Stimulated activated CD4-positive, alpha-beta T cell treated with anti-CD3 and anti-CD28 coated beads, Interleukin-15, amount 100 ng/mL, for 24 hours (primary cell): ENCODE measurements at places on chromosomes 3 and 15.

GRCh38 chr15:56475351-56475750 lies 10.4 kb upstream of the MNS1 start:
- DNase-seq, result no peak

- DNase-seq, result no peak
Observed at GRCh38 chr15:84603630-84604379, 3.0 kb downstream of the ZSCAN2 start.

- peak; percentile 57 for DNase-seq
Observed at GRCh38 chr3:5021116-5022092, 42.2 kb downstream of the BHLHE40 start.

DNA sequence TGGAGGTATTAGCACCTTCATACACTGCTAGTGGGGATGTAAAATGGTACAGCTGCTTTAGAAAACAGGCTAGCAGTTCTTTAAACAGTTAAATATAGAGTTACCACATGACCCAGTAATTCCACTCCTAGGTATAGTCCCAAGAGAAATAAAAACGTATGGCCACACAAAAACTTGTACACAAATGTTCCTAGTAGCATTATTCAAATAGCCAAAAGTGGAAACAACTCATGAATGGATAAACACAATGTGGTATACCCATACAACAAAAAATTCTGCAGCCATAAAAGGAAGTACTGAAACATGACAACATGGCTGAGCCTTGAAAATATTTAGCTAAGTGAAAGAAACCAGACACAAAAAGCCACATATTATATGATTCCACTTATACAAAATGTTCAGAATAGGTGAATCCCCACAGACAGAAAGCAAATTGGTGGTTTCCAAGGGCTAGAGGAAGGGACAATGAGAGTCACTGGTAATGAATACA lies 40.8 kb upstream of the KLF13 start:
- DNase-seq, result no peak

- DNase-seq, result peak; percentile 40
Observed at GRCh38 chr3:171458071-171458863, 1.9 kb downstream of the TNIK start.

DNA sequence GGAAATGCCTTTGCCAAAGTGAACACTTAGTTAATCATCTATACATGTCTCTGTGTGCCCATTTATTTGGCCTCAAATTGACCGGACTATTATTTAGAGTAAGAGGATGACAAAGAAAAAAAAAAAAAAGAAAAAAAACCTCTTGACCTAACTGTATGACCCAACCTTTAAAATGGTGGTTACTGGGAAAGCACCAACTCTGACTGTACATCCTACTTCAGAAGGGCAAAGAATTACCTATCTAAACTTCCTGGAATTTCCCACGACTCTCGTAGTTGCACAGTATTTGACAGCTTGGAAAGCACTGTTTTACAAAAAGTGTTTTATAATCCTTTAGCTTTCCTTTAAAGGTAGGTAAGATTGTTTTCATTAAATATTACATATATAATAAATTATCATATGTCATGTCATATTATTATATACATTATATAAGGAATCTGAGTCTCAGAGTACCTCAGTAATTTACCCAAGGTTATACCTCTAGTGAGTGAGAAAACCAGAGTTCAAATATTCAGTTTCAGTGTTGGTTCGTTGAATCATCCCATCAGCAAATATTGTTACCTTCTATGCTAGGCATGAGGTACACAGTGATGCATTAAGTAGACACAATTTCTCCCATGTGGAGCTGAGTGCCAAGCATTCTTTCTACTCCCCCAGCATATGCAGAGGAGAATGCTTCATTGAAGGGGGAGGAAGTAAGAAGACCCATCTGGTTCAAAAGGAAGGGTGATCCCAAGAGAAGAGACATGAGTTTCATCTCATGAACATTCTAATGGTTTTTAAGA lies 5.0 kb downstream of the BCL2A1 start:
- DNase-seq, result no peak

DNA sequence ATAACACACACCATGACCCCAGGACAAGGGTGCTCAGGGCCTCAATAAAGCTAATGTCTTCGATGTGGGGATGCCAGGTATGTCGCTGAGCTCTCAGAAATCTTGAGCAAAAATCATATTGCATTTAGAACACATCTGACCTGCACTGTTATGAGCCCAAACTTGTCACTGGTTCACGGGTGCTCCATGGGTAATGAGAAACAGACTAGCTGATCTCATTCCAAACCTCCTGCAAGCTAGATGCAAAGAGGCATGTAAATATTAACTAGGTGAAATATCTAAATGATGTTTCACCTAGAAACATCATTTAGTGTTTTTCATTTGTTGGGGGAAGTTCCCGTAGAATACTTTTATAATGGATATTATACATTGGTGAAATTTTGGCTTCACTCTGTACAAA lies 549.4 kb downstream of the OCA2 start:
- no peak for DNase-seq

GRCh38 chr15:73797366-73798158 lies 44.4 kb upstream of the INSYN1 start:
- no peak for DNase-seq

- no peak for DNase-seq
Observed at GRCh38 chr3:113271594-113272384, 60.4 kb downstream of the BOC start.

DNA sequence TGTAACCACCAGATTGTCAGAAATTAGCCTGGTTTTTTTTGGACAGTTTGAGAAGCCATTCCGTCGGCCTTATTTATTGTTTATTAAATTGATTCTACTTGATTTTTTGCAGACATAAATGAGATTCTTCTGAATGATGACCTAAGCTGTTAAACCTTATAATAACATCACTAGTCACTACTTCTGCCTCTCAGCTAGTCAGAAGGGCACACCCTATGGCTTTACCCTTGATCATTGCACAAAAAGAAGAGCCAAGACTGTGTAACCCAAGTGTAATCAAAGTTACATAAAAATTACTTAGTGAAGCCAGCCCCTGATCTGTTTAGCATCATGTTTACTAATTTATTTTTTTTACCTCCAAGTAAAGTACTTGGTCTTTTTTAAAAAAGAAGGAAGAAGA lies 64.3 kb downstream of the CHL1 start:
- no peak for DNase-seq

- no peak for DNase-seq
Observed at GRCh38 chr3:64084640-64085039, 61.3 kb upstream of the PSMD6 start.

- no peak for DNase-seq
Observed at GRCh38 chr15:75089456-75090387, 66.3 kb downstream of the PPCDC start.
